NCI-H460 (cell line): ENCODE measurements at places on chromosomes 3 and 15. TPM values are rescaled to one million over a fixed set of nuclear protein-coding genes. Genes with fewer than 3 reads are reported as not detected.

GOLGA8N gene
- 2.7 and 4.0 TPM in 2 replicates for total RNA-seq

LRRC3B gene
- total RNA-seq, result not detected in 2 replicates

SPSB4 gene
- 0.10 and 0.32 TPM in 2 replicates for total RNA-seq

EOMES gene
- 0.35 and 0.40 TPM in 2 replicates for total RNA-seq

EPHA6 gene
- 0.20 TPM in 1 of 2 replicates, not detected in the other for total RNA-seq

FMN1 gene
- 0.89 and 1.4 TPM in 2 replicates for total RNA-seq

DNAH12 gene
- not detected in 2 replicates for total RNA-seq

CPEB1 gene
- total RNA-seq, result 1.6 and 2.2 TPM in 2 replicates

CKMT1B gene
- total RNA-seq, result 1.5 and 2.4 TPM in 2 replicates
